ENCODE measurements at places on chromosomes 3 and 15. TPM values are rescaled to one million over a fixed set of nuclear protein-coding genes. Genes with fewer than 3 reads are reported as not detected.
A peak's percentile ranks its signal among the peaks of the same experiment; 100 is the strongest.

The LHFPL4 gene
- total RNA-seq = not detected

The BNC1 gene
- not detected for total RNA-seq

The SKOR1 gene
- total RNA-seq = 0.21 TPM

The SLC22A14 gene
- total RNA-seq = 0.13 TPM

DNA sequence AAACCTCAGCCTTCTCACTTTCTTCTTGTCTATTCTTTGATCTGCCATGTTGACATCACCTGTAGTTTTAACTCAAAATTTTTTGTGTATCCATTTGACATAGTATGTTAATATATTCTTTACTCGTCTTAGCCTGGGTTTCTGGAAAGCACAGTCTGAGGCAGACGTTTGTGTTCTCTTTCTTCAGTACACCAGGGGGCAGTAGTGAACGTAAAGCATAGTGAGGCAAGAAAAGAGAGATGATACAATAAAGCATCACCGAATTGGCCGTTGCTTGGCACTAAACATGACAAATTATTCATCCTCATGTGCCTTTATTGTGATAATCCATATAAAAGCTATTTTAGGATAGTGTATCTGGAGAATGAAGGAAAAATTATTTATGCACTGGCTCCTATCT is 141.0 kb upstream of the MYRIP start:
- no peak for DNase-seq

- no peak for DNase-seq
Observed at GRCh38 chr3:170323331-170323730, 34.2 kb upstream of the SKIL start.

GRCh38 chr3:61454801-61455200 is 106.6 kb upstream of the PTPRG start:
- no peak for DNase-seq

DNA sequence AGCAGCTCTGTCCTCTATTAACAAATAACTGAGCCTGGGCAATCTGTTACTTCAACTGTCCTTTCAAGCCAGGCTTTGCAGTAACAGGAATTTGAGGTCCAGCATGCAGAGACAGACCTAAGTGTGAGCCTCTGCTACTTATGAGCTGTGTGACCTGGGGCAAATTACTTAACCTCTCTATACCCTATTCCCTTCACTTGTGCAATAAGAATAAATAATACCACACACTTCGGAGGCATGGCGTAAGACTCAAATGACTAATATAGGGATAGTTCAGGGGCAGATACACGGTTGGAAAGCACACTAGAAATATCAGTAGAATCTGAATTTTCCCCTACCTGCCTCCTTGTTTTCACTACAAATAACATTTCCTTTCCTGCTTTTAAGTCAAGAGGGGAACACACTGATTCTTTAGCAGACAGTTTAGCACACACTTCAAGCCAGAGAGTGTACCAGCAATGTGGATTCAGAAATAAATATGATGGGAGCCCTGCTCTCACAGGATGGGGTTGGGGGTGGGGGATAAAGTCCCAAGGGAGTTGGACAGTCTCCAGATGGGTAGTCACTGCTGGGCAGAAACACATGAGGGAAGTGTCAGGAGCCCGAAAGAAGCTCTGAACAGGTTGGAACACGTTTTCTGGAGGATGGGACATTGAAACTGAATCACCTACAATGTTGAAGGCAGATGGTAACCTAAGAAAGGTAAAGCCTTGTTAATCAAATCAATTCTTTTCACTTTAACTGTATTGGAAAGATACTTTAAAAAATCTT is 61.8 kb upstream of the RBP1 start:
- DNase-seq = no peak

- peak; percentile 13 for DNase-seq
Observed at GRCh38 chr15:35481992-35482391, 64.0 kb downstream of the DPH6 start.

DNA sequence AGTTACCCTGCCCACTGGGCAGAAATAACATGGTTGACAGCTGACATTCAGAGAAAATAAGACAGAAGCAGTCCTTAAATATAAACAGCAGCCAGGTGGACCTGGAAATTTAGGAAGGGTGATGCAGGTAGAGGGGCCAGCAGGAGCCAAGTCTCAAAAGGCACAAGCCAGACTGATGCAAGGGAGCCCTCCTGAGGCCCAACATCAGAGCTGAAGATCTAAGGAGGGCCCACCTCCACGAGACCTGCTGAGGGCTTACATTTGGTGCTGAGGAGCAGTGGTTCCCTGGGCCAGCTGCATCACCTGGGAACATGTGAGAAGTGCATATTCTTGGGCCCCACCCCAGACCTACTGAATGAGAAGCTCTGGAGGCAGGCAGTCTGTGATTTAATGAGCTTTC is 105.5 kb upstream of the TRIM42 start:
- no peak for DNase-seq
